NCI-H187 (cell line): ENCODE measurements at places on chromosomes 5 and 9.

- no peak for DNase-seq
These were observed 6.8 kb downstream of the TENT4A start for GRCh38 chr5:6719896-6720560.

DNA sequence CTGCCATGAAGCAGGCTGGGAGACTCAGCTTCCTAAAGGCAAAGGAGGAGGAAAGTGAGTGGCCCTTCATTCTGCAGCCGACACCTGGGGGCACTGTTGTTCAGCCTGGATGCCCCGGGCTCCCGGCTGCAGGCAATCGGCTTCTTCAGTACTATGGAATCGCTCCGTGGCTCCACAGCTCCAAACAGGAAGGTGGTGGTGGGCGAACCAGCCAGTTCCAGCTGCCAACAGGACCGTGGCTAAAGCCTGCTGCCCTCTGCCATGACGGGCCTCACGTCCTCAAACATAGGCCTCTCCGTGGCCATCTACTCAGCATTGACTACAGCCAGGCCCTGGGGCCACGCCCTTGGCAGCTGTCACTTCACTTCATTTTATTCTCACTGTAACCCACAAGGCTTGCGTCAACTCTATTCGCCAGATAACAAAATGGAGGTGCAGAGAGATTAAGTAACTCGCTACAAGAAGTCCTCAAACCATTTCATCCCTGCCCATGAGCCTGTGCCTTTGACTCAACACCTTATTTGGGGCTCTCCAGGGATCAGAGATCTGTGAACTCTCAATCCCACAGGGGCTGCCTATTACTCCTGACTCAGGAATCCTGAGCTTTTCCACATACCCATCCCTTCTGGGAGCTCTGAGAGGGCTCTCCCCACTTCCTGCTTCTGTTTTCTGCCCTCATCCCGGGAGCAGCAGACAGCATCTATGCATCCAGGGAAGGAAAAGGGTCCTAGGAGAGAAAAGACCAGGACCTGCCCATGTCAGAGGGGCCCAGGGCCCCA lies 38.0 kb downstream of the PAX5 start:
- no peak for DNase-seq

DNA sequence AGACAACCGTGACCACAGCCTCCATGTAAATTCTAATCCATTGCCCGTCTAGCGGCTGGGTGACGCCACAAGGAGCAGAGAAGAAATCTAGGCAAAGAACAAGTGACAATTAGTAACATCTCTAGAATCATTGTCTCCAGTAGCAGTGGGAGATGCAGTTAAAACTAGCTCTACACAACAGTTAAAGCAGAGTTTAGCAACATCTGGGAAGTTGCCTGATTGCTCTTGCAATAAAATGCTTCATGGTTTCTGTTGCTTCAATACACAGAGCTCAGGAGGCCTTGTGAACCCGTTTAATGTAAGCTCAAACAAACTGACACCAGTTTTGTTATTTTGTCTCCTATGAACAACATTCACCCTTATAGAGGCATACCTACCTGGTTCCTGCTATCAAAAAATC lies 369.8 kb upstream of the PDE4D start:
- DNase-seq = no peak

DNA sequence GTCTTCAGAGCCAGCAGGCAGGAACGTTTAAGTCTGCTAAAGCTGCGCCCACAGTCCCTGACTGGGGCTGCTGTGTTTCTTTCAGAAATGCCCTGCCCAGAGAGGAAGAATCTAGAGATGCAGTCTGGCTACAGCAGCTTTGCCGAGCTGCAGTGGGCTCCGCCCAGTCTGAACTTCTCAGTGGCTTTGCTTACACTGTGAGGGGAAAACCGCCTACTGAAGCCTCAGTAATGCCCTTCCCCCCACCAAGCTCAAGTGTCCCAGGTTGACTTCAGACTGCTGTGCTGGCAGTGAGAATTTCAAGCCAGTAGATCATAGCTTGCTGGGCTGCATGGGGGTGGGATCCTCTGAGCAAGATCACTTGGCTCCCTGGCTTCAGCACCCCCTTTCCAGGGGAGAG lies 78.4 kb downstream of the SREK1 start:
- no peak for DNase-seq

- DNase-seq = no peak
These were observed 3.4 kb upstream of the MYORG start for GRCh38 chr9:34380034-34380510.

DNA sequence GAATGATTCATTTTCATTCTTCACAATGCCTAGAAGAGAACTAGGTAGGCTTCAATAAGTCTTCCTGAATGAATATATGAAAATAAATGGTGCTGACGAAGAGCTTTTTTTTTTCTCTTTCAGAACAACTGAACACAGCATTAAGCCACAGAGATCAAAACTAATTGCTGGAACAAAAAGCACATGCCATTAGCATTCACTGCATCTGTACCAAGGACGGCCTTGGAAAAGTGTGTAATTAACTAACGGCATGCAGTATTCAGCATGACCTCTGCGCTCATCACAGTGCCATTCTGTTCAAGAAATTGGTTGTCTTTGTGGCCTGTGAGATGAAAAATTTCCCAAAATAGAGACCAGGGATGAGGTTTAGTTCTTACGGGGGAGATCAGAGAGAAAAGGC lies 99.3 kb downstream of the NUDT12 start:
- DNase-seq = no peak

DNA sequence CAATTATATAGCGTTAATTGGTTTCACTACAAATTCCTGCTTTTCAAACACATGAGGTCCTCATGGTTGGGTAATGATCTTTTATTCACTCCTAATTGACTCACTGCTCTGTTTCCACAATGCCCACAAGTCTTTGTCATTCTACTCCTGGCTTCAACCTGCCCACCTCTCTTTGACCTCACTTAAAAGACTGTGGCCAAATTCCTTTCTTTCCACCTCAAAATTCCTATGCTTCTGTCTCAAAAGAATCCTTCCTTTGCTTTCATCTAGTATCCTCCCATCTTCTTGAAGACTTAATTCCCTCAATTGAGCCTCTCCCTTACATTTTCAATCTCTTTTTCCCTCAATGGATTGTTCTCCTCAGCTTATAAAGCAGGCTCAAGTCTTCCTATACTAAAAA lies 4.9 kb downstream of the APBA1 start:
- no peak for DNase-seq
